Type B pancreatic cell (in vitro differentiated cells): ENCODE measurements at places on chromosomes 5 and 9. TPM values are rescaled to one million over a fixed set of nuclear protein-coding genes. Genes with fewer than 3 reads are reported as not detected.

Gene WHRN
- total RNA-seq = 12.2 and 13.3 TPM in 2 replicates

Gene KIF20A
- 20.5 and 61.0 TPM in 2 replicates for total RNA-seq

Gene ZNF879
- total RNA-seq = 4.8 and 7.2 TPM in 2 replicates

Gene PPIP5K2
- total RNA-seq = 59.5 and 71.5 TPM in 2 replicates

Gene ROPN1L
- 0.29 and 2.0 TPM in 2 replicates for total RNA-seq

Gene HAVCR2
- 0.10 and 0.29 TPM in 2 replicates for total RNA-seq

Gene SLC46A2
- 0.14 TPM in 1 of 2 replicates, not detected in the other for total RNA-seq

Gene DNAH5
- total RNA-seq = 0.43 and 1.2 TPM in 2 replicates

Gene PCSK1
- 13.6 and 49.2 TPM in 2 replicates for total RNA-seq

Gene PKD2L2
- total RNA-seq = not detected in 2 replicates

DNA sequence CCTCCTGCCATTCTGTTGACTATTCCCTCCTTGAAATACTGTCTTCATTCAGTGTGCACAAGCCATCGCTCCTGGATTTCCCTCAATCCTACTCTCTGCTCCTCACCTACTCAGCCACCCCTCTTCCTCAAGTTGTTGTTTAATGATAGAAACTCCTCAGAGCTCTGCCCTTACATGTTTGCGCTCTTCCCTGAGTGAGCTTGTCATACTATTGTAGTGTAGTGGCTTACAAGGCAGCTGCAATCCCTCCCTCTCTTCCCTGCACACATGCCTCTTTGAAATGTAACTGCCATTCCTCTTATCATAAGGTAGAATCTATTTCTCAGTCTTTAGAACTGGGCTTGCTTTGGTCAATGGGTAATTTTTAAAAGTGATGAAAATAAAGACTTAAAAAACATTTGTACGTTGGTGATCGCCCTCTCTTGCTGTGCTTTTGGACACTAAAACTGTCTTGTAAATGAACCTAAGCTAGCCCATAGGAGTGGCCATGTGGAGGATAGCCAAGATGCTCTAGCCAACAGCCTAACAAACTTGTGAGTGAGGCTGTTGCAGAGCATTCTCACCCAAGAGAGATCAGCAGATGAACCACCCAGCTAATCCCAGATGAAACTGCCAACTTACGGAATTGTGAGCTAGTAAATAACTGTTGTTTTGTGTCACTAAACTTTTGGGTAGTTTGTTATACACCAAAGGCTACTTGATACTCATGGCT is 18.1 kb upstream of the SMAD5 start:
- peaks cover 6% of the 10 kb centered on the region for H3K4me1 ChIP-seq
- peaks cover 3% of the 10 kb centered on the region for H3K27me3 ChIP-seq
- H3K36me3 ChIP-seq = no peaks in the 10 kb centered on the region
- no peak overlapping the region for H3K4me3 ChIP-seq

- no peak overlapping the region for H3K4me3 ChIP-seq
- H3K27ac ChIP-seq = no peak overlapping the region
- H3K4me1 ChIP-seq = no peaks in the 10 kb centered on the region
- DNase-seq = no peak
These were observed 56.4 kb downstream of the NIPSNAP3B start for GRCh38 chr9:104820336-104820735.

DNA sequence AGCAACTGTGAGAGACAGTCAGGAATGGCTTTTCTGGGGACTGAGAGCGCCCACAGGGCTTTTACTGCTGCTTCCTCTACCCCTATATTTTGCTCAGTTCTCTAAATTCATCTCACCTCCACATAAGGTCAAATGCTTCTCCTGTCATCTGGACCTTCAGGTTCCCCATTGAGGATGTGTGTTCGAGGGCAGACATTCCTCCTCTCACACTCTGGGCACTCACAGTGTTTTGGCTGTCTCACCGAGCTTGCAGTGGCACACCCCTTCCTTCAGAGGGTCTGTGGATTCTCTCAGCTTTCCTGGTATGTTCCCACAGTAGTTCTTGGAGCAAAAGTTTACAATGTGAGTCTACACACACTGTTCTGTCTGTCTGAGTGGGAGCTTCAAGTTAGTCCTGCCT is 127.8 kb upstream of the GLRA1 start:
- no peak overlapping the region for H3K4me3 ChIP-seq
- no peaks in the 10 kb centered on the region for H3K36me3 ChIP-seq
- H3K27ac ChIP-seq = no peak overlapping the region
- DNase-seq = no peak

GRCh38 chr5:124444147-124444775 is 302.2 kb downstream of the ZNF608 start:
- H3K27me3 ChIP-seq = peaks cover 8% of the 10 kb centered on the region
- peaks cover 6% of the 10 kb centered on the region for H3K36me3 ChIP-seq
- DNase-seq = no peak

GRCh38 chr9:86022687-86023266 is 76.6 kb downstream of the GOLM1 start:
- no peak overlapping the region for H3K4me3 ChIP-seq

DNA sequence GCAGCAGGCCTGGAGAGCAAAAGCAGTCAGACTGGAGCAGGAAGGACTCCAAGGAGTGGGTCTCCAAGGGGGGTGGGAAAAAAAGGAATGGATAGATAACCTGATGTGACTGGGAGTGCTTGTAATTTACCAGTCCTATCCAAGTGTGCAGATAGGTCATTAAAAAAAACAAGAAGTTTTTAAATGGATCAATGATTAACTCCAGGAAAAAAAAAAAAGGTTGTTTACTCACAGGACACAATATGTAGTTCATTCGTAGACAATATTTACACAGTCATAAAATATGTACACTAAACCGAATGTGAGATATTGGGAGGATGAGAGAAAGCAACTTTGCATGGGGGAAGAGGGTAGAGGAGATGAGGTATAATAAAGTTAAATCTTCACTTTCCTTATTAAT is 20.4 kb downstream of the ZBTB5 start:
- no peak for DNase-seq
- H3K27ac ChIP-seq = no peak overlapping the region
- peaks cover 6% of the 10 kb centered on the region for H3K36me3 ChIP-seq
- H3K27me3 ChIP-seq = no peaks in the 10 kb centered on the region
- H3K4me3 ChIP-seq = no peak overlapping the region

DNA sequence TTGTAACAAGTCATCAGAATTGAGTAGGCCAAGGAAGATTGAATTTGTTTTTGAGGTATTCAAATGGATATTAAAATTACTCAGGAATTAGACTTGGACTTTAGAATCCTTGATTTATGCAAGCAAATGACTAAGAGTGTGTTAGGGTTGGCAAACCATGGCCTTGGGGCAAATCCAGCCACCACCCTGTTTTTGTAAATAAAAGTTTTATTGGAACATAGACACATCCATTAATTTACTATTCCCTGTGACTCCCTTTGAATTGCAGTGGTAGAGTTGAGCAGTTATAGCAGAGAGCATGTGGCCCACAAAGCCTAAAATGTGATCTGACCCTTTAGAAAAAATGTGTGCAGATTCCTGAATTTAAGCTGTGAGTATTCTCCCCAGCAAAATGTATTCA is 115.6 kb downstream of the WDR70 start:
- no peak for DNase-seq
- H3K27ac ChIP-seq = no peak overlapping the region
- peaks cover 23% of the 10 kb centered on the region for H3K36me3 ChIP-seq
- no peaks in the 10 kb centered on the region for H3K4me1 ChIP-seq
- no peaks in the 10 kb centered on the region for H3K27me3 ChIP-seq

DNA sequence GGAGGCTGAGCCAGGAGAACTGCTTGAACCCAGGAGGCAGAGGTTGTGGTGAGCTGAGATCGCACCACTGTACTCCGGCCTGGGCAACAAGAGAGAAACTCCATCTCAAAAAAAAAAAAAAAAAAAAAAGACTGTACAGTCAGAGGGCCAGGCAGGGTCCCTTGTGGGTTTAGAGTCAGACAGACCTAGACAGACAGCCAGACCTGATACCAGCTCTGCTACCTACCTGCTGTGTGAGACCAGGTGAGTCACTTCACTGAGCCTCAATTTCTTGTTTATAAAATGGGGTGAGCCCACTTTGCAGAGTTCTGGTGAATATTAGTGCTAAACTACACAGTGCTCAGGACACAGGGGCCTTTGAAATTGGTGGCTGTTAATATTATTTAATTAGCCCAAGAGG is 19.7 kb downstream of the TRIM14 start:
- no peak for DNase-seq
- no peaks in the 10 kb centered on the region for H3K27me3 ChIP-seq
- no peaks in the 10 kb centered on the region for H3K36me3 ChIP-seq

DNA sequence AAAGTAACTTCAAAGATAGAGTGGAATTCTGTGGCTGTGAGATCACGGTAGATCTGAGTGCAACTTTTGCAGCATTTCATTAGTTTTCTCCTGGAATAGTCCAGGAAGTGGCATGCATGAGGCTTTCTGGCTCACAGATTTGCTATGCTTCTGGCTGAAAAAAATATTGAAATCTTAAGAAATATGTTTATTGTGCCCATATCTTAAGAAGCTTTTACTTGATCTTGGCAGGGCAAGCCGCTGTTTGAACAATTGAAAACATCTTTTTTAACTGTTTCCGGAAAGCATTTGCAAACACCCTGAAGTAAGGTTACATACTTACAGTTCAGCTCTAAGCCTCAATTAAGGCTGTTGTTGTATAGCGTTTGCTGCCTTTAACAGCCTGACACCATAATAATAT is 135.7 kb upstream of the GDNF start:
- H3K27ac ChIP-seq = no peak overlapping the region
- H3K27me3 ChIP-seq = no peaks in the 10 kb centered on the region
- no peak overlapping the region for H3K4me3 ChIP-seq
- no peak for DNase-seq
- no peaks in the 10 kb centered on the region for H3K4me1 ChIP-seq

GRCh38 chr9:112969730-112970129 is 42.3 kb downstream of the ZNF883 start:
- H3K36me3 ChIP-seq = no peaks in the 10 kb centered on the region
- no peak for DNase-seq
- peaks cover 27% of the 10 kb centered on the region for H3K27me3 ChIP-seq
- H3K4me3 ChIP-seq = no peak overlapping the region
- no peaks in the 10 kb centered on the region for H3K4me1 ChIP-seq

GRCh38 chr5:14168793-14169262 is 25.7 kb downstream of the TRIO start:
- no peak for DNase-seq
- H3K4me1 ChIP-seq = peaks cover 51% of the 10 kb centered on the region
- H3K27ac ChIP-seq = no peak overlapping the region
- no peaks in the 10 kb centered on the region for H3K27me3 ChIP-seq

- no peak overlapping the region for H3K4me3 ChIP-seq
- H3K4me1 ChIP-seq = no peaks in the 10 kb centered on the region
- H3K36me3 ChIP-seq = no peaks in the 10 kb centered on the region
These were observed 84.6 kb upstream of the ANXA1 start for GRCh38 chr9:73067074-73067473.

DNA sequence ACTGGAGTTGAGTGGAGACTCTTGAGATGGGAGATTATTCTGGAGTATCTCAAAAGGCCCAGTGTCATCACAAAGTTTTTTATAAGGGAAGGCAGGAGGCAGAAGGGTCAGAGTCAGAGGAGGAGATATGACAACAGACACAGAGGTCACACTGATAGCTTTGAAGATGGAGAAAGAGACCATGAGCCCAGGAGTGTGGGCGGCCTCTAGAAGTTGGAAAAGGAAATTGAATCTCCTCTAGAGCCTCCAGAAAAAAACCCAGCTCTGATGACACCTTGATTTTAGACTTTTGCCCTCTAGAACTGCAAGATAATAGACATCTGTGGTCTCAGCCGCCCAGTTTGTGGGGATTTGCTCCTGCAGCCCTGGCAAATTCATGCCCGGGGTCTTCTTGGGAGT is 64.8 kb upstream of the SPTLC1 start:
- no peaks in the 10 kb centered on the region for H3K4me1 ChIP-seq
- no peaks in the 10 kb centered on the region for H3K36me3 ChIP-seq
- H3K27ac ChIP-seq = no peak overlapping the region

DNA sequence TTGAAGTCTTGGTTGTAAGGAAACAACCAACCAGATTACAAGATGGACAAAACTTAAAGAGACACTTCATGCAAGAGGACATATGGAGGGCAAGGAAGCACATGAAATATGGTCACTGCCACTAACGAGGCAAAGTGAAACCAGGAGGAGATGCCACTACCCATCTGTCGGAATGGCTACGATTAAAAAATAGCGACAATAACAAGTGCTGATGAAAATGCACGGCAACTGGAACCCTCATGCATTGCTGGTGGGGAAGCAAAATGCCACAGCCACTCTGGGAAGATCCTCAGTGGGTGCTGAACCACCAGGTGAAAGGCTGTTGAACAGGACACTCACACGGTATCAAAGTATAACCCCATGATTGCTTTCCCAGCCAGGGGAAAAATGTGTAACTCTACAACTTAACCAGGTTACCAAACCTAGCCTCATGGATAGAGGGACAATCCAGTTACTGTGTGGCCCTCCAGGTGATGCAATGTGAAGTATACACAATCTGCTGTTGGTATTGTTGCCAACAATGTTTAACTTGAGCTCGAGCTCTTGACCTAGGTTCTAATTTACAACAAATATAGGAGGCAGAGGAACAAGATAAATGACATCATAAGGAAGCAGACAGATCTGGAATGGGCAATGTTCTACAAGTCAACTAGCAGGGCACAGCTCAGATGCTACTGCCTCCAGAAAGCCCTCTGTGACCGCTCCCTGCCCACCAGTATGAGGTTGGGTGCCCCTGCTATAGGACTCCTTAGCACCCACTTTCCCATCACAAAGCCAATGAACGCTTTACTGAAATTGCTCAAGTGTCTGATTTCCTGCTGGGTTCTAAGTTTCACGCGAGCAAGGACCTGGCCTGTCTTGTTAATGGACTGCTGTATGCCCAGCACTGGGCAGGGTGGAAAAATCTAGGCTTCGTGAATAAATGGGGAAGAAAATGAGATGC is 25.8 kb downstream of the SH3PXD2B start:
- peaks cover 28% of the 10 kb centered on the region for H3K4me1 ChIP-seq
- DNase-seq = no peak
- no peak overlapping the region for H3K27ac ChIP-seq
- H3K27me3 ChIP-seq = no peaks in the 10 kb centered on the region
- H3K4me3 ChIP-seq = no peak overlapping the region

- no peak for DNase-seq
- peaks cover 14% of the 10 kb centered on the region for H3K4me1 ChIP-seq
- peak overlapping the region; percentile 98 for H3K4me3 ChIP-seq
- peak overlapping the region; percentile 96 for H3K27ac ChIP-seq
These were observed 1.2 kb downstream of the ZCCHC9 start for GRCh38 chr5:81302596-81302995.

DNA sequence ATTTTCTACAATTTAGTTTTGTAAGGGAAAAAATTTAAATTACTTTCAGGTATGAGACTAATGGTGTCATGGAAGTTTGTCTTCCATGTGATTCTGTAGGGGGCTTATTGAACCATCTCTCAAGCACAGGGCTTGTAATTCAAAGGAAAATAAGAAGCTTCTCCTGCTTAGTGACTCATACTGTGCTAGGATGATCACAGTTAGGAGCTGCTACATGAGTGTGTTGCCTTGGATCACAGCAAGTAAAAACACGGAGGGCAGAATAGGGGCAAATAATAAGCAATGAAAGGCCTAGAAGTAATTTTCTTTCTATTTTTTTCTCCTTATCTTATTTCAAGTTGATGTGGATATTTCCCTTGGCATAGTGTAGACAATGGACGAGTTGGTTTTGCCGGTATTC is 28.9 kb downstream of the TMEM167A start:
- H3K27ac ChIP-seq = no peak overlapping the region
- no peak for DNase-seq
- peaks cover 14% of the 10 kb centered on the region for H3K36me3 ChIP-seq
- H3K4me3 ChIP-seq = no peak overlapping the region
